Stimulated activated CD4-positive, alpha-beta T cell treated with anti-CD3 and anti-CD28 coated beads, TNF-alpha, amount 100 ng/mL, for 1 hour (primary cell): ENCODE measurements at places on chromosomes 2 and 18.

GRCh38 chr2:170163411-170164065 is 14.4 kb upstream of the MYO3B start:
- DNase-seq: no peak

DNA sequence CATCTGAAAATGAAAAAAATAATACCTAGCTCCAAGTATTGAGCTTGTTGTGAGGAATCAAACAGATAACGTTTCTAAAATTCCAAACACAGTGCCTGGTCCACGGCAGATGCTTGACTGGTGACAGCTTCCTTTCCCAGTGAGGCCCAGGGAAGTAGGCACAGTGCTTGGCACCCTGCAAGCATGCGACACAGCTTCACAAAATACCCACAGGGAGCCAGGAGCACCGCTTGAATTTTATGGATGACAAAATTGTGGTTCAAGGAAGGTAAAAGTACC is 205.1 kb upstream of the TNP1 start:
- DNase-seq: no peak

- no peak for DNase-seq
These were observed 9.9 kb upstream of the FOSL2 start for GRCh38 chr2:28382755-28383154.

- DNase-seq: no peak
These were observed 115.7 kb upstream of the COPS8 start for GRCh38 chr2:236969767-236970655.

- DNase-seq: no peak
These were observed 1466.0 kb upstream of the CELF4 start for GRCh38 chr18:39031647-39032046.

- no peak for DNase-seq
These were observed 81.2 kb downstream of the ADD2 start for GRCh38 chr2:70686577-70687460.

DNA sequence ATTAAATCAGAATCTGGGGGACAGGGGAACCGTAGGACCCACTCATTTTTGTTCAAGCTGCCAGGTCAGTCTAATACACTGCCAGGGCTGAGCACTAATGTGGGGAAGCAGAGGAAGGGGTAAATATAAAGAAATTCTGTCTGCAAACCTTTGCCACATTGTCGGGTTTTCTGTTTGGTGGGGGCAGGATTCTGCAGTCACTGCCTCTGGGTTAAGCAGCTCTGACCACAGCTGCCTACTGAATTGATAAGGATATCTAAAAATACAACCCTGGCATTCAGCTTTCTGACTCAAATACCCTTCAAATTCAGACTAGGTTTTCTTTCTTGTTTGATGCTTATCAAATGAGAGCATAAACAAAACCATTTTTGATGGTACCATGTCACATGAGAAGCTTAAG is 6.0 kb downstream of the DNER start:
- no peak for DNase-seq

DNA sequence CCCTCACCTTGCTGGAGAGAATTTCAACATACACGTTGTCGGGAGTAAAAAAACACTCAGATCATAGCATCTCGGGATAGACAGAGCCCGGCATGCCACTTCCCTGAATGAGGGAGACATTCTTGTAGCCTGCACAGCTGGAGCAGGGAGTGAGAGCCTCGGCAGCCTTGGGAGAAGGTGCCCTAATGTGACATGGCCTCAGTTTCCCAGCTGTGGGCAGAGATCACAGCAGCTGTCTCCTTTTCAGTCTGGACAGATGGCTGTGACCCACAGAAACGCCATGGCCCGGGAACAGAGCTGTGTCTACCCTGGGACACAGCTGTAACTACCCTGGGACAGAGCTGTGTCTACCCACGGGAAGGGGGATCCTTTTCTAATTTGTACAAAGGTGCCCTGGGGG is 55.9 kb downstream of the HS1BP3 start:
- DNase-seq: no peak
